Activated B cell treated with CpG ODN at 0.5 μM for 24 hours (primary cell): ENCODE measurements at places on chromosomes 7 and 10. TPM values are rescaled to one million over a fixed set of nuclear protein-coding genes. Genes with fewer than 3 reads are reported as not detected.

Gene AGAP5
- total RNA-seq, result 9.5 and 15.0 TPM in 2 replicates

Gene GDF2
- total RNA-seq, result not detected in 2 replicates

Gene CDK14
- total RNA-seq, result 130 and 140 TPM in 2 replicates

Gene SEC31B
- 19.8 and 21.6 TPM in 2 replicates for total RNA-seq

Gene ZEB1
- 38.4 and 43.0 TPM in 2 replicates for total RNA-seq

Gene TMEM270
- total RNA-seq, result not detected in 2 replicates

Gene CLEC5A
- 0.20 and 0.35 TPM in 2 replicates for total RNA-seq

Gene WNT8B
- total RNA-seq, result not detected in 2 replicates

Gene VWC2
- not detected in 2 replicates for total RNA-seq

Gene TDRD1
- 0.33 and 0.59 TPM in 2 replicates for total RNA-seq

Gene CYP3A7
- total RNA-seq, result not detected in 2 replicates

Gene BTBD16
- total RNA-seq, result not detected in 2 replicates

Gene WDR37
- total RNA-seq, result 16.2 and 20.0 TPM in 2 replicates

Gene FBXL13
- 2.9 and 3.4 TPM in 2 replicates for total RNA-seq

Gene MYO3A
- 0.98 and 1.1 TPM in 2 replicates for total RNA-seq

Gene AKR1D1
- not detected in 2 replicates for total RNA-seq

Gene CPA2
- not detected in 2 replicates for total RNA-seq

Gene ELN
- total RNA-seq, result not detected in 2 replicates

Gene CAMK2B
- total RNA-seq, result 0.17 and 0.58 TPM in 2 replicates

Gene CAMK1D
- 51.7 and 58.8 TPM in 2 replicates for total RNA-seq

Gene IL2RA
- total RNA-seq, result 151 and 160 TPM in 2 replicates

Gene NACAD
- 0.33 and 0.93 TPM in 2 replicates for total RNA-seq

Gene FRMD4A
- 0.44 and 0.64 TPM in 2 replicates for total RNA-seq

Gene STRIP2
- total RNA-seq, result 0.20 and 0.35 TPM in 2 replicates

Gene TYW1B
- total RNA-seq, result 7.2 and 8.6 TPM in 2 replicates

Gene INTS15
- 49.0 and 49.9 TPM in 2 replicates for total RNA-seq

Gene FKBP6
- not detected in 2 replicates for total RNA-seq

Gene NPTX2
- total RNA-seq, result 0.15 TPM in 1 of 2 replicates, not detected in the other

Gene CTAGE6
- 1.0 and 2.2 TPM in 2 replicates for total RNA-seq

Gene TFPI2
- total RNA-seq, result 0.73 and 1.4 TPM in 2 replicates

Gene NUTM2E
- total RNA-seq, result 0.44 and 0.58 TPM in 2 replicates

Gene TMEM236
- 0.09 and 0.10 TPM in 2 replicates for total RNA-seq

Gene PAPOLB
- total RNA-seq, result 0.07 TPM in 1 of 2 replicates, not detected in the other

Gene UNCX
- not detected in 2 replicates for total RNA-seq
